Upper lobe of right lung (tissue), 1 donor: ENCODE measurements at places on chromosomes 1 and 21.

- no peak for DNase-seq
Measured at GRCh38 chr21:45363921-45364467, 41.0 kb upstream of the COL18A1 start.

- no peak for DNase-seq
Measured at GRCh38 chr1:155304558-155305063, 3.4 kb upstream of the PKLR start.

- no peak for DNase-seq
Measured at GRCh38 chr1:221945669-221946068, 203.8 kb upstream of the DUSP10 start.

- peak; percentile 67 for DNase-seq
Measured at GRCh38 chr1:201348211-201348566, 29.3 kb downstream of the TNNT2 start.

DNA sequence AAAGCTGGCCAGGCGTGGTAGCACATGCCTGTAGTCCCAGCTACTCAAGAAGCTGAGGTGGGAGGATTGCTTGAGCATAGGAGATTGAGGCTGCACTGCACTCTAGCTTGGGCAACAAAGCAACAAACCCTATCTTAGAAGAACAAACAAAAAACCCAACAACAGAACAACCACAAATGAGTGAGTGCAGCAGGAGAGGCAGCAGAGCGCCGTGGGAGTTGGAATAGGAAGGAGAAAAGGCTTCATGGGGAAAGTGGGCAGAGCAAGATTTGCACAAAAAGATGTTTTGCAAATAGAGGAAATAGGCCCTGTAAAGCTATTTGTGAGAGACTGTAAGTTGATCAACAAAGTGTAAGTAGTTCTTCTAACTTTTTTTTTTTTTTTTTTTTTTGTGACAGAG, 19.6 kb downstream of the SMAP2 start:
- no peak for DNase-seq

- DNase-seq: peak; percentile 51
Measured at GRCh38 chr1:202171292-202172014, 11.1 kb upstream of the PTPN7 start.

DNA sequence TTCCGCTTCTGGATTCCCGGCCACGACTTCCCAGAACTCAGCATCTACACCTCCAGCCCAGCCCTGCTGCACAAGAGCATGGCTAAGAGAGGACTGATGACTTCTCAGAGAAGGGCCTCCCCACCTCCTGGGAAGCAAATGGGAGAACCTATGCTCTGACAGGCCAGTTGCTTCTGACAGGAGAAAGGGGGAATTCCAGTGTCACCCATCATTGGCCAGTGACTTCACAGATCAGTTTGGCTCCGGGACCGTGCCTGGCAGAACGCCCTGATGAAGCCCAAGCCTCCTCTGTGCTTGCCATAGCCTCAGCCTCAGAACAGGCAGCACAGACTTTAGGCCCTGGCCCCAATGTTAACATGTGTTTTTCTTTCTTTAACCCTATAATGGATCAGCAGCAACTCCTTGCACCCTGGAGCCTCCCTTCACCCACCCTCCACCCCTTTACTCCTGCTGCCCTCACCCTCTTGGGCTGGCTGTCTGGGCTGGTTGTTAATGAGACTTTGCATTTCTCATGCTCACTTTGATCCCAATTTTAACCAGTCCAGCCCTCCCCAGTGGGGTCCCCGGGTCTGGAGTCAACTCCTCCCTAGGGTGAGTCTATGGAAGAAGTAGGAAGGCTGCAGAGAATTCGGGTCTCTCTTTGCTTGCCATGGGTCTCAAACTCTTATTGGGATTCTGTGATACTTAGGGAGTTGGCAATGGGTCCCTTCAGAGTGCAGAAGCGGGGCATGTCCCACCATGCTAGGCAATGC, 42.7 kb upstream of the SLC30A1 start:
- DNase-seq: peak; percentile 46
